Activated CD8-positive, alpha-beta memory T cell treated with anti-CD3 and anti-CD28 coated beads, Interleukin-2, amount 10 ng/mL, durations not matched to agents 7 days and 5 days (primary cell): ENCODE measurements at places on chromosomes 1 and 21.

DNA sequence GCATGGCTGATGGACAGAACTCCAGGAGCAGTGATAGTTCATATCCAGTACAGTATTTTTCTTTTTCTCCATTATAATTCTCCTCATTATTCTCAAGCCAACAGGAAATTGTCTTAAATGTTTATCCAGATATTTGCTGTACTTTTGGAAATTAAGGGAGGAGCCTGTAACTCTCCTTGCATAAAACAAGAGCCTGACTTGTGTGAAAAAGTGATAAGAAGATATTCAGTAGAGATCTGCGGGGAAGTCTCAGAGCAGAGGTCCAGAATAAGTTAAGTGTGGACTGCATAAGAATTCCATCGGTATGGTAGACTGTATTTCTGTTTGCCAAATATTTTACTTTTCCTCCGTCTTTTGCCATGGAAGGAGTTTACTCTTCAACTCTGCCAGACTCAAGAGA, 70.2 kb downstream of the BACH1 start:
- H3K4me1 ChIP-seq, result peaks cover 2% of the 10 kb centered on the region
- H3K27me3 ChIP-seq, result no peaks in the 10 kb centered on the region
- H3K4me3 ChIP-seq, result no peak overlapping the region
- H3K36me3 ChIP-seq, result peaks cover 1% of the 10 kb centered on the region
- H3K27ac ChIP-seq, result no peak overlapping the region

DNA sequence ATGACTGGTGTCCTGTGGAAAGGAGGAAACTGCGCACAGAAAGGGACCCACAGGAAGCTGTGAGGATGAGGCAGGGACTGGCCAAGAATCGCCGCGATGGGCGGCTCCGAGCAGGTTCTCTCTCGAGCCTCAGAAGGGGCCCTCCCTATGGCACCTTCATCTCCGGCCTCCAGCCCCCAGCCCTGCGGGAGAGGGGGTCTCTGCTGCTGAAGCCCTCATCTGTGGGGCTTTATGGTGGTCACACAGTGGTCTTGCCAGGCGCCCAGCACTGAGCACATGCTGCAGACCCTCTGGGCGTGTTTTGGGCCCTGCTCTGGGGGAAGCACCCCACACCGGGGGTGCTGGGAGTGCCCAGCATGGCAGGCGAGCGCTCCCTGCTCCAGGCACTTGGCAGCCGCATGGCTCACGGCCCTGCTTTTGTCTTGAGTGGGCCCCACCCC, 86.6 kb upstream of the ACTRT2 start:
- H3K4me1 ChIP-seq, result no peaks in the 10 kb centered on the region
- H3K27me3 ChIP-seq, result no peaks in the 10 kb centered on the region
- H3K36me3 ChIP-seq, result no peaks in the 10 kb centered on the region
- no peak for DNase-seq
- no peak overlapping the region for H3K4me3 ChIP-seq

DNA sequence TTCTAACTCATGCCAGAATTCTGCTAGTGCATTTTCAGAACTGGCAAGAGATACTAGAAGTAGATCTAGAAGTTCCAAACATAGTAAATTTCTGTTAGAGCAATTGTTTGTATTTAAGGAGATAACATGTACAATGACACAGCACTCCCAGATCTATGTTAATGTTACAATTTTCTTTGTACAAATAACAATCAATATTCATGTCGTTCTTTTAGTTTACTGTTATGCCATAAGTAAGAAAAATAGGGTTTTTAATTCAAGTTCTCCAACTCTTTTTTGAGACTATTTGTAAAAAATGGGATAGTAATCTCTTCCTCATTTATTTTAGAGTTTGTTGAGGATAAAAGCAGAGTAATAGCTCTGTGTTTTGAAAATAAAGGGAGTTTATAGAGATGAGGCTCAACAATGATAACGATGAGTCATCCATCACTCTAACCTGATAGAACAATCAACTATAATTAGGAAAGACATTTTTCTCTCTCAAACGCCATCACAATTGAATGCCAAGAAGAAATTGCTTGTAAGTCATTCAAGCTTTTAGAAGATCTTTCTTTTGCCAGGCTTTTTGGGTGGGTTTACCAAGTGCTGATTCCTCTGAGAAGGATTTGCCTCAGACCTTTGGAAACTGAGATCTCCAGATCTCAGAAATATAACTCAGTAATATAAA, 638 bp downstream of the CD84 start:
- peaks cover 19% of the 10 kb centered on the region for H3K36me3 ChIP-seq
- no peak for DNase-seq
- peaks cover 57% of the 10 kb centered on the region for H3K4me1 ChIP-seq

- no peak overlapping the region for H3K27ac ChIP-seq
- no peak for DNase-seq
- no peaks in the 10 kb centered on the region for H3K36me3 ChIP-seq
These were observed 98.2 kb downstream of the UCK2 start for GRCh38 chr1:165925498-165926079.

DNA sequence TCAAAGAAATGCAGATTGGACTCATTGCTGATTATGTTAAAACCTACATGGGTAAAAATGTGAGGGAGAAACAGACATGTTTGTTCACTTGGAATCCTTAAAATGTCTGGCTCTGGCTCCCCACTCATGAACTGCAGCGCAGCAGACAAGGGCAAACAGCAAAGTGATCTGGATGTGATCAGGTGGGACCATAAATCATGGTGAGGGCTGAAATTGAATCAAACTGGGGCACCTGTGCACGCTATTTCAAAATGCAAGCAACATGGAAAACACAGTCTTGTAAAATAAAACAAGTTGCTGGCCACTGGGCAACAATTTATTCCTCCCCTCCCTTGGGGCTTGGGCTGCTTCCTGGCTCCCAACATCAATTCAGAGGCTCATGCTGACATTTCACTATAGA, 373.4 kb downstream of the SEC16B start:
- H3K36me3 ChIP-seq, result no peaks in the 10 kb centered on the region
- no peaks in the 10 kb centered on the region for H3K27me3 ChIP-seq
- H3K4me1 ChIP-seq, result no peaks in the 10 kb centered on the region
- DNase-seq, result no peak
- no peak overlapping the region for H3K4me3 ChIP-seq

DNA sequence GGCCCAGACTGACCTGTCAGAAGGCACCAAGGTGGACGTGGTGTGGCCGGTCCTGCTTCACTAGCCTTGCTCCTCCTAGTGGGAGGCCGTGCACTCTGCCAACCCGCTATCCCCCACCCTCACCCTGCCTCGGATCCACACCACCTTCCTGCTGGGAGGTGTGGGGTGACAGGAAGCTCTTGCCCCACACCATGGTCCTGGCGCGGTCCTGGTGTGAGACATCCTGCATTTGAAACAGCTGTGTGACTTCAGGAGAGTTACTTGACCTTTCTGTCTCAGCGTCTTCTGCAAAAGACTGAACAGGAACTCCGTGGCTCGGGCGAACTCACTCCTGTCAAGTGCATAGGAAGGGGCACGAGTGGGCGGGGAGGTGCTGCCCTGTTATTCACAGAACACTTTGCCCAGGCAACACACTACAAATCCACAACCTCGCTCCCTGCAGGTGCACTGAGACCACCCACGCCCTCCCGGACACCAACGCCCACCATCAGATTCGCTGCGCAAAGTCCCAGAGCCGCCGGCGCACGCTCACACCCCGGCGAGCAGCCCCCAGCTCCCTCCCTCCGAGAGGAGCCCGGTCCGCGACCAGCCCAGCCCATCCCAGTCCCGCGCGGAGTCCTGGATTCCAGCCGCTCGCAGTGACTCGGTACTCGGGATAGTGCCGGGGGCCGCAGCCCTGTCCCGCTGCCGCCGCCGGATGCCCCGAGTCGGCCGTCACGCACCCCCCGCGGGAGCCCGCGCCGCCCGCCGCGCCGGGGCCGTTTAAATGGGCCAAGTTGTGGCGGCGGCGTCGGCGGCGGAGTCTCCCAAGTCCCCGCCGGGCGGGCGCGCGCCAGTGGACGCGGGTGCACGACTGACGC, at the start of gene SAMD11:
Gene SAMD11, plus strand, starts transcription at position 793 of the 860 bp plus-strand sequence. CDS start 509 bp downstream, outside the sequence.
- H3K27ac ChIP-seq, result peak within 1 kb of the TSS; percentile 17
- no peak for DNase-seq
- H3K4me3 ChIP-seq, result peak within 1 kb of the TSS; percentile 46
- H3K4me1 ChIP-seq, result peaks cover 13% of the 10 kb centered on the region

GRCh38 chr21:20646431-20647165, 351.6 kb upstream of the NCAM2 start:
- H3K27ac ChIP-seq, result no peak overlapping the region
- H3K36me3 ChIP-seq, result no peaks in the 10 kb centered on the region
- H3K4me1 ChIP-seq, result no peaks in the 10 kb centered on the region
- no peaks in the 10 kb centered on the region for H3K27me3 ChIP-seq
- H3K4me3 ChIP-seq, result no peak overlapping the region

GRCh38 chr1:159598196-159598595, 10.6 kb downstream of the APCS start:
- H3K4me3 ChIP-seq, result no peak overlapping the region
- H3K36me3 ChIP-seq, result no peaks in the 10 kb centered on the region
- H3K4me1 ChIP-seq, result no peaks in the 10 kb centered on the region
- DNase-seq, result no peak

DNA sequence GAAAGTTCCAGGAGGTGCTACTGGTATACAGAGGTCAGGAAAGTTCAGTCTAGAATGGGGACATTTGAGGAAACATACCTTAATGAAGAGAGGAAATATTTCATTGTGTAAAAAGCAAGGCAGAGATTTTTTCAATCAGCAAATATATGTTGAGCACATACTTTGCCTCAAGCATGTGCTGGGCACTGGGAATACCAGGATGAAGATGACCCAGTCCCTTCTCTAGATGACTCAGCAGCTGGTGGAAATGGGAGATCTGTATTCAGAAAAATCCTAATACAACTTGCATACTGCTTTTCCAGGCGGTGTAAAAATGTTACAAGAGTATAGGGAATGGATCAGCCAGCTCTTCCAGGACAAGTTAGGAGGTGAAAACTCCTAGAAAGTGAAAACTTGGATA, 229.3 kb downstream of the FGGY start:
- no peaks in the 10 kb centered on the region for H3K36me3 ChIP-seq
- no peak for DNase-seq
- no peaks in the 10 kb centered on the region for H3K4me1 ChIP-seq
- H3K27ac ChIP-seq, result no peak overlapping the region

DNA sequence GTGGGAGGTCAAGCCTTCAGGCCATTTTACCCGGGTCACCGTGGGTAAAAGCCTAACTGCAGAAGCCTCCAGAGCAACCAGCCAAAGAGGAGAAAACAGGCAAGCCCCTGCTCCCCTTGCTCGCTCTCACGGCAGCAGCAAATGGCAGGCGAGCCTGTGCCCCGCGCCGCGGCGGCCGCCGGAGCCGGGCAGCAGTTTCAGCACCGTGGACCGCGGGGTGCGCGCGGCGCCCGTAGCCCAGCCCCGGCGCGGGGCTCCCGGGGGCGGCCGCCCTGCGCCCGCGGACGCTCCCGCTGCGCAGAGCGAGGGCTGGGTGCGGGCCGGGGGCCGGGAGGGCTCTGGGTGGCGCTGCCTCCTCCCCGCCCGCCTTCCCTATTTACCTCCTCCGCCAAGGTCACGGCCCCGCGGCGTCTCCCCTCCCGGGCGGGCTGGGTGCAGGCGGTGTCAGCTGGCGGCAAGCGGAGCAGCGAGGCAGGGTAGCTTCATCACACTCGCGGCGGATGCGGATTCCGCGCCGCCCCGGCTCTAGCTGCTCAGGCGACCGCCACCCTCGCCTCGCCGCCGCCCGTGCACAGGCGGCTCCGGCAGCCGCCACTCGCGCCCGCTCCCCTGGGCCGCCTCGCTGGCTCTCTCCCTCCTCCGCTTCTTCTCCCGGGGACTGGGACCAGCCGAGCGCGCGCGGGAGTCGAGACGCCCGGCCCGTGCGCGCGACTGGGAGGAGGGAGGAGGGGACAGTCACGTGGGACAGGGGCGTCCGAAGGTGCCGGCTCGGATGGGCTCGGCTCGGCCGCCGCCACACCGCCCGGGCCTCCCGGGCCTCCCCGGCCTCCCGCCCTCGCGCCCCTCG, at the start of gene RGS7:
Gene RGS7, minus strand, starts transcription at position 687 of the 847 bp plus-strand sequence.
- DNase-seq, result no peak
- peaks cover 2% of the 10 kb centered on the region for H3K4me1 ChIP-seq
- H3K27me3 ChIP-seq, result peaks cover 31% of the 10 kb centered on the region
- no peak within 1 kb of the TSS for H3K27ac ChIP-seq

DNA sequence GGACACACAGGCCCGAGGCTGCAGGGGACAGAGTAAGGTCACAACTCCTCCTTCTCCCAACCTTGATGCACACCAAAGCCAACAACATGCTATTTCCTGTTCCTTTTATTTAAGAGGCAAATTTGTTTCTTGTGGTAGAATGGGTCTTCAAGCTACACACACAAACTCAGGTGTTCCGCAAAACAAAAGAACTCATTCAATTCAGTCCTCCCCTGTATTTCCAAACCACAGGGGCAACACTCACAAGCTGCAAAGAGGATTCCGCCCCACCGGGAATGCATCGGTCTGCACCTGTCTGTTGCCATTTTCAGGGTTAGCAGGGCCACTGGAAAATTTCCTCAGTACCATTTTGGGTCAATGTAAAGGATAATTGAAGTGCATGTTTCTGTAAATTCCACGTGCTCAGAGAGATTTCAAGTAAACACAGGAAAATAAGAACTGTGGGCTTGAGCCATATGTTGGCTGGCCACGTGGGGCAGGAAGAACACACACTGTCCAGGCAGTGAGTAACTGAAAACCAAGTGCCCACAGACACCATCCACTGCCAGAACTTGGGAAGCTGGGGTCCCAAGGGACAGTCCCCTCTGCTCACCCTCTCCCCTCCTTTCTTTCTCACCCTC, 145.2 kb upstream of the ERG start:
- H3K27me3 ChIP-seq, result peaks cover 4% of the 10 kb centered on the region
- no peak overlapping the region for H3K4me3 ChIP-seq
- DNase-seq, result no peak
- H3K4me1 ChIP-seq, result peaks cover 2% of the 10 kb centered on the region

DNA sequence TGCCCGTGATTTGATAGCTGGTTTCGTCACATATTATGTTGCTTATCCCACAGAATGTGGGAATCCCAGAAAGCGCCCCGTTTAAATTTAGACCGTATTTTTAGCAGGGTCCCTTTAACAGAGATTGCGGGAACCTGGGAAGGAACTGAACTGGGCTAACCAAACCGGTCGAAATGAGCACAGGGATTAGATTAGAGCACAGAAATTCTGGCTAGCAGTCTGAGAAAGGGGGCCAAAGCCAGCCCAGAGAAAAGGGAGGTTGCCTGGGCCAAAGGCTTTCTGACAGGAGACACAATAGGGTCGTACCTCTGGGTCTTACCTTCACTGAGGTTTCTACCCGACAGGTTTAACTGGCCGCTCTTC, 327 bp downstream of the LRRC40 start:
- H3K4me1 ChIP-seq, result peaks cover 59% of the 10 kb centered on the region
- no peak for DNase-seq
- H3K27me3 ChIP-seq, result no peaks in the 10 kb centered on the region
- peak overlapping the region; percentile 91 for H3K4me3 ChIP-seq
- peaks cover 10% of the 10 kb centered on the region for H3K36me3 ChIP-seq
